ENCODE measurements at places on chromosomes 12 and 14. TPM values are rescaled to one million over a fixed set of nuclear protein-coding genes. Genes with fewer than 3 reads are reported as not detected.

TAS2R10 gene
- not detected for total RNA-seq

FAM90A1 gene
- 0.33 TPM for total RNA-seq

ATP23 gene
- total RNA-seq: 44.6 TPM

NGB gene
- total RNA-seq: not detected

TMPRSS12 gene
- not detected for total RNA-seq

KCNH5 gene
- total RNA-seq: not detected

TNS2 gene
- 225 TPM for total RNA-seq

HOXC6 gene
- 5.5 TPM for total RNA-seq

NEUROD4 gene
- total RNA-seq: not detected

OAS2 gene
- total RNA-seq: 19.7 TPM

TTLL5 gene
- 15.7 TPM for total RNA-seq

ANAPC7 gene
- 34.9 TPM for total RNA-seq

RTL1 gene
- total RNA-seq: not detected

SPRYD4 gene
- 1.8 TPM for total RNA-seq

MYH6 gene
- total RNA-seq: not detected

IGF1 gene
- total RNA-seq: 354 TPM

PITPNM2 gene
- total RNA-seq: 1.0 TPM

CD163L1 gene
- total RNA-seq: 8.2 TPM

C14orf132 gene
- total RNA-seq: 3.8 TPM

TPH2 gene
- not detected for total RNA-seq

ABCB9 gene
- 1.6 TPM for total RNA-seq

TMEM30B gene
- total RNA-seq: 2.0 TPM

GPR65 gene
- total RNA-seq: 1.6 TPM

BATF gene
- total RNA-seq: 18.3 TPM

RIMBP2 gene
- not detected for total RNA-seq

POTEM gene
- not detected for total RNA-seq

CDCA3 gene
- 2.6 TPM for total RNA-seq

KLHL33 gene
- total RNA-seq: 0.16 TPM

CACNA2D4 gene
- 3.3 TPM for total RNA-seq

TMEM233 gene
- total RNA-seq: 0.17 TPM

MMP19 gene
- total RNA-seq: 22.8 TPM

NANOG gene
- not detected for total RNA-seq

PRPH gene
- not detected for total RNA-seq

SYCP3 gene
- total RNA-seq: 0.22 TPM

PIGH gene
- total RNA-seq: 17.4 TPM

FIGNL2 gene
- total RNA-seq: 0.16 TPM

RNASE7 gene
- not detected for total RNA-seq

EIF2S3B gene
- 0.38 TPM for total RNA-seq

ZNF268 gene
- 10.8 TPM for total RNA-seq

PFKM gene
- total RNA-seq: 5.1 TPM

INSM2 gene
- not detected for total RNA-seq

ITGB7 gene
- 3.4 TPM for total RNA-seq

PIWIL1 gene
- not detected for total RNA-seq

METAP2 gene
- 65.2 TPM for total RNA-seq

MYF6 gene
- total RNA-seq: not detected

WNT1 gene
- not detected for total RNA-seq

CMAS gene
- 22.7 TPM for total RNA-seq

TMEM121 gene
- total RNA-seq: 3.6 TPM

GLT1D1 gene
- not detected for total RNA-seq

AQP6 gene
- total RNA-seq: not detected

KRT6A gene
- not detected for total RNA-seq

TPPP2 gene
- total RNA-seq: not detected

TAS2R14 gene
- 5.8 TPM for total RNA-seq

PPP1R1A gene
- 254 TPM for total RNA-seq

DNAH10 gene
- total RNA-seq: under 0.01 TPM

DCAF5 gene
- total RNA-seq: 47.7 TPM
